Dorsolateral prefrontal cortex (tissue), 122 donors: ENCODE measurements at places on chromosomes 6 and 20.

DNA sequence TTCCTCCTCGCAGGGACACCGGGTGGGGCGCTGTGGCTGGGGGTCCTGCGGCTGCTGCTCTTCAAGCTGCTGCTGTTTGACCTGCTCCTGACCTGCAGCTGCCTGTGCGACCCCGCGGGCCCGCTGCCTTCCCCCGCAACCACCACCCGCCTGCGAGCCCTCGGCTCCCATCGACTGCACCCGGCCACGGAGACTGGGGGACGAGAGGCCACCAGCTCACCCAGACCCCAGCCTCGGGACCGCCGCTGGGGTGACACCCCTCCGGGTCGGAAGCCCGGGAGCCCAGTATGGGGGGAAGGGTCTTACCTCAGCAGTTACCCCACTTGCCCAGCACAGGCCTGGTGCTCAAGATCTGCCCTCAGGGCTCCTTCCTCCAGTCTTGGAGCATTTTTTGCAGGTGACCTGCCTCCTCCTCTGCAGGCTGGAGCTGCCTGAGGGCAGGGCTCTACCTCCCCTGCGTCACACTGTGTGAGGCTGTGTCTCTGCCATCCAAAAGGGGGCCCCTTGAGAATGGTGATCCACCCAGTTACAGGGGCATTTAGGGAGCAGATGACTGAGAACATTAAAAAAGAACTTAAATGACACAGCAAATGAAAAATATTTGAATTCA, 3.9 kb upstream of the CNPY3 start:
- no peak for DNase-seq

DNA sequence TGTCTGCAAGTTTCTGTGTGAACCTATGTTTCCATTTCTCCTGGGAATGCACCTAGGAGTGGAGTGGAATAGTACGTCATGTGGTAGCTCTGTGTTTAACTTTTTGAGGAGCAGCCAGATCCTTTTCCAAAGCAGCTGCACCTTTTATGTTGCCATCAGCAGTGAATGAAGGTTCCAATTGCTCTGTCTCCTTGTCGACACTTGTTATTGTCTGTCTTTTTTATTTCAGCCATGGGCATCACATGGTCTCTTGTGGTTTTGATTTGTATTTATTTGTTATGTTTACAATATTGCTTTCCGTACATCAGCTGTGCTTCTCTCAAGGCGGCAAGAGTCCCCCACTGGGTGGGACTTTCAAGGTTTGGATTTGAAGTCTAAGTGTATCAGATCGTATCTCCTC, 33.9 kb upstream of the STX16 start:
- no peak for DNase-seq

DNA sequence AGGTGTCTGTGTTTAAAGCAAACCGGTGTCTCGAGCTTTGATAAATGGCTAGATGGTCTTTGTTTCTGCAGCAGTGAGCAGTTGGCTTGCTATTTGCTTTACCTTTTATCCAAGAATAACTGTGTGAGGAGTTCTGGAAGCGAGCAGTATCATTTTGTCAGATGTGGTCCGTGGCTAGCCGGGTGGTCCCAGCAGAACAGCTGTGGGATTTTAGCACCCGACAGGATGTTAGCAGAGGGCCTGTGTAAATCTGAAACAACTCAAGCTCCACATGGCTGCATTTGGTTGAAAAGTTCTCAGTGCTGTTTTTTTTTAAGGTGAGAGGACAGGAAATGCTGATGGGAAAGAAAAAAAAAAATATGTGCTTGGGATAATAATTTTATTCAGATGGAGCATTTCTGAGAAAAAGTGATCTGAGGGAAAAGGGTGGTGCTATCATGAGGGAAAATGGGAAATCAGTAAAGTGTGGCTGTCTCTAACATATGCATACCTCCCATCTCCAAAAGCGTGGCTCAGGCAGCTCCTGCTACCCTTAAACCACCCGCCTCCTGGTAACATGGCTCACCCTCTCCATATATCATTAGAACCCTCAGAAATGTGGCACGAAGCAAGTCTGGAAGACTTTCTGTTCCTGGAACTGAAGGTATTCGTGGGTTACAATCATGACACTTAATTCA, 215.4 kb downstream of the TSHZ2 start:
- no peak for DNase-seq

DNA sequence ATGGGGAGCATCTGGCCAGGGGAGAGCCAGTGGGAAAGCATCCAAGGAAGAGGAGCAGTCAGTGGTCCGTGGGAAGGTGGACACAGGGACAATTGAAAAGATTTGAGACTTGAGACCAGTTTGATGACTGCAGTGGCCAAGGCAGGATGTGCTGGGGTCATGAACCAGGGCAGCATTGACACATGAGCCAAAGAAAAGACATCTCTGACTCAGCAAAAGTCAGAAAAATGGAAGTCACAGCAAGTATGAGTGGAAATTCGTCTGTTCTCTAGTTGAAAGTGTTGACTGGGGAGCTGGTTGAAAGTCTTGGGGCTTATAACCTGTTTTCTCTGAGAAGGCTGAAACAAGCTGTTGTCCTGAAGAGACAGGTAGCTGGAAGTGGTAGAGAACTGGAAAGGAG, 31.3 kb downstream of the RAB22A start:
- no peak for DNase-seq

- no peak for DNase-seq
These were observed 151.3 kb upstream of the QKI start for GRCh38 chr6:163263196-163263595.

DNA sequence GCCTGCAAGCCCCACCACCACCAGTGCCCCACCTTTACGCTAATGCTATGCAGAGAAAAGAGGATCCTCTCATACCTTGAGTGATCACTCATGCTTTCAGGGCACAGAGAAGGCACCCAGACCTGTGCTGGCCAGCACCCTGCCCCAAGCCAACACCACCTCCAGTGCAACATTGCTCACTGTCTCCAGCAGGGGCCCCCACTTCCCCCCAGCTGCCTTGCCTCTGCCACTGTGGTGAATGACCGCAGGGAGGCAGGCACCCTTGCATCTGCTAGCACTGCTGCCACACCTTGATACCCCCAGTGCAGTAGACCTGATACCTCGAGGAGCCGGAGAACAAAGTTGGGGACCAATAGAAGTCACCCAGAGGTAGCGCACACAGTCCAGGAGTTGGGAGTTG, 139.2 kb upstream of the PLN start:
- DNase-seq = no peak

DNA sequence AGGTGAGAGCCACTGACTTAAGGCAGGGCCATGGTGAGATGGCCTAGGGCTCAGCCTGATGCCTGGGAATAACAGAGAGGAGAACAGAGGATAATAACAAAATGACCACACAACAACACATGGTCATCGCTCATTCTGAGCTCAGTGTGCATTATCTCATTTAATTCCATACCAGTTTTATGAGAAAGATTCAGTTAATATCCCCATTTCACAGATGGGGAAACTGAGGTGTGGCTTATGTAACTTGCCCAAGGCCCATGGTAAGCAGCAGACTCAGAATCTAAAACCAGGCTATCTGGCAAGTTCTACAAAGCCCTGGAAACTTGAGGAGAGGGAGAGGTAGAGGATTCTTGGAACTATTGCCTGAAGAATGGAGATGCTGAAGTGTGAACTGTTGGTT, 200.9 kb upstream of the PMEPA1 start:
- DNase-seq = no peak

DNA sequence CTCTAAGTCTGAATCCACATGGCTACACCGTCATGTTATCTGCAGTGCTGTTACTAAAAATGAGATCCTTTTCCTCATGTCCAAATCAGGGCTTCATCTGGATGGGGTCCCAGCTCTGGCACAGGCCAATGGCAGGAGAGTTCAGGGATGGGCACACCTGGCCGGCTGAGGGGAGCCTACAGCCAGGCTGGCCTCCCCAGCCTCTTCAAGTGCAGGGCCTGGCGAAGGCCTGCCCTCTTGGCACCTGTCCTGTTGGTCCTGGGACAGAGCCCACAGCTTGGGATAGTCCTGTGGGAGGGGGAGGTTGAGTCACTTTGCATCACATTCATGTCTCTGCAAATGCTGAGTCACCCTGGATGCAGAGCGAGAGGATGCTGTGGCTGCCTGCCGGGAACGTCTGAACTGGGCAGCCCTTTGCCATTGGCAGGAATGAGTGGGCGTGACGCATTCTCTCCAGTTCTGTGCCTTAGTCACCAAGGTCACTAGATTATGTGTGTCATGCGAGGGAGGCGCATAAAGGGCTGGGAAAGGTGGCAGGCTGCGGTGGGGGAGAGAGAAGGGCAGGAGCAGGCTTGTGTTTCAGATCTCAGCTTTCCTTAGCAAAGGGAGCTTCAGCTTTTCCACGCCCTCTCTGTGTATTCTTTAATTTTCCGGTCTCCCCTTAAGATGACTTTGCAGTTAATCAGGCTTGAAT, 223.2 kb upstream of the ECI2 start:
- DNase-seq = peak; percentile 93

DNA sequence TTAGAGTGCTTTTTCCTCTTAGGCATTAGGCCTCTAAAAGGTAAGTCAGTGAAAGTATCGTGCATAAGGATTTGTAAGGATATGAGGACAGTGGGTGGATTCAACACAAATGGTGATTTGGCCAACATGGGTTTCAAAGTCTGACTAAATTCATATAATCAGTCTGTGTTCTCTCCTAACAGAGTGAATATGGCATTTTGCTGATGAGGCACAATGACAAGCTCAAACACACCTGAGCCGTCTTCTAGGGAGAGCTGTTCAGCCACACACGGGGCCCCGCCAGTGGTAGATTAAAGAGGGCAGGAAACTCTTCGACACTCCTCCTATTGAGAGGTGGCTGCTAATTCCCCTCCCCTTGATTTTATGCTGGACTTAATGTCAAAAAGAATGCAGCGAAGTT, 59.5 kb upstream of the PROKR2 start:
- no peak for DNase-seq

GRCh38 chr6:14791526-14791925, 454.3 kb upstream of the JARID2 start:
- DNase-seq = no peak

- no peak for DNase-seq
These were observed 2.6 kb downstream of the FASTKD5 start for GRCh38 chr20:3156811-3157619.

GRCh38 chr6:13681305-13682061, 30.2 kb downstream of the RANBP9 start:
- no peak for DNase-seq

- DNase-seq = peak; percentile 43
These were observed 927 bp downstream of the ASXL1 start for GRCh38 chr20:32358883-32359632.

- DNase-seq = no peak
These were observed 59.7 kb downstream of the BTBD9 start for GRCh38 chr6:38580030-38580429.

DNA sequence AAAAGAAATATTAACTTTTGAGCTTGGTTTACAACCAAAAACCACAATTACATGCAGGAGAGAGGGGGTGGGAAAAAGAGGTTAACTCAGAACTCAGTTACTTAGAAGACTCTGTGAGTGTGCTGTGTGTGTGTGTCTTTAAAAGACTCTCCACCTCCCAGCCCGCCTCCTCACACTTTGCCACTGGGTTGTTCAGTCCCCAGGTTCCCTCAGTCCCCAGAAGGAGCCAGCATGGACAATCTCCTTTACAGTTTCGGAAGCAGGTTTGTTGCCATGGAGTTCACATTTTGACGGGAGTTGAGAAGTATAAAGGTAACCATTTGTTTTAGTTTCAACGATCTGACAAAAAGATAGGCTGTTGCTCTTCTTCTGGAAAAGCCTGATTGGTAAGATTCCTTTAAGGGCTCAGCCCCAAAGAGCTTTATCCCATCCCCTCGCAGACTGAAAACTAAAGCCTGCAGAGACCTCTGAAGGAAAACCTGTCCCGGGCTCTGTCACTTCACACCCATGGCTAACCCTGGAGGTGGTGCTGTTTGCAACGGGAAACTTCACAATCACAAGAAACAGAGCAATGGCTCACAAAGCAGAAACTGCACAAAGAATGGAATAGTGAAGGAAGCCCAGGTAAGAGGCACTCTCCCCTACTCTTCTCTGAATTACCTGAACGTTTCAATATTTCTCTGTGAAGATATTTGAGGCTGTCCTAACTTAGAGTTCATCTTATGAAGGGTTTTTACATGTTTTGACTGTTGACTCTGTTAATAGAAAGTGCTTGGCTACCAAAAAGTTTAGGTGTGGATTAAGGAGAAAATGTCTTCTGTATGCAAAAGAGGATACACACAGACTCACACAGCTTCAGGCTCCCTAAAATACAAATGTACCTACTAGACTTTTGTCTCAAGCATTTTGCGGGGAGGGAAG, at the start of gene SPTLC3:
Gene SPTLC3, plus strand, starts transcription at position 212 of the 921 bp plus-strand sequence. Its CDS starts 296 bp downstream, at position 508.
- DNase-seq = no peak

GRCh38 chr20:7723284-7723683, 217.0 kb downstream of the HAO1 start:
- DNase-seq = no peak

GRCh38 chr20:19284400-19285178, 72.1 kb downstream of the SLC24A3 start:
- DNase-seq = no peak

DNA sequence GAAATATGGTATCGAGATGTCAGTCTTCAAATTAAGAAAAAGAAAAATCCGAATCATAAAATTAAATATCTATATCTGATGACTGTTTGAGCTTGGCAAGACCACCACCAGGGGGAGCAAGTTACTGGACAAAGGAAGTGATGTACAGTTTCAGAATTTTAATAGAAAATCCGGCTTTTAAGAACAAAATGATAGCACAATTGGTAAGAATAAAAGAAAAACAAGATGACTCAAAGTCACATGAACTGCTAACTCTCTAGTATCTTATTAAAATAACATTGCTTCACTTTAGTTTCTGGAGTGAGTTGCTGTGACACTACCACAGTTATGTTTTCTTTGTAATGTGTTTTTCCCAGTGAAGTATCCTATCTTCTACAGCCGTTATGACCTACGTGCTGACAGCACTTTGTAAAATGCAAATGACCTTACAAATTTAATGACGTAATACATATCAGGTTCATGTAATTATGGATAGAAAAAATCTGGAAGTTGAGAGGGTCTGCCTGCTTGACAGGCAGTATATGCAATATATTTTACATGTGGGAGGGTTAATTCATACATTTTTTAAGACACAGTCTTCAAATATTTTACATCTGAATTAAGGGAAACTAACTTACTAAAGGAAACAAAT, 405.3 kb upstream of the HS3ST5 start:
- peak; percentile 45 for DNase-seq

- no peak for DNase-seq
These were observed 11.9 kb upstream of the SIRPD start for GRCh38 chr20:1569415-1569881.

DNA sequence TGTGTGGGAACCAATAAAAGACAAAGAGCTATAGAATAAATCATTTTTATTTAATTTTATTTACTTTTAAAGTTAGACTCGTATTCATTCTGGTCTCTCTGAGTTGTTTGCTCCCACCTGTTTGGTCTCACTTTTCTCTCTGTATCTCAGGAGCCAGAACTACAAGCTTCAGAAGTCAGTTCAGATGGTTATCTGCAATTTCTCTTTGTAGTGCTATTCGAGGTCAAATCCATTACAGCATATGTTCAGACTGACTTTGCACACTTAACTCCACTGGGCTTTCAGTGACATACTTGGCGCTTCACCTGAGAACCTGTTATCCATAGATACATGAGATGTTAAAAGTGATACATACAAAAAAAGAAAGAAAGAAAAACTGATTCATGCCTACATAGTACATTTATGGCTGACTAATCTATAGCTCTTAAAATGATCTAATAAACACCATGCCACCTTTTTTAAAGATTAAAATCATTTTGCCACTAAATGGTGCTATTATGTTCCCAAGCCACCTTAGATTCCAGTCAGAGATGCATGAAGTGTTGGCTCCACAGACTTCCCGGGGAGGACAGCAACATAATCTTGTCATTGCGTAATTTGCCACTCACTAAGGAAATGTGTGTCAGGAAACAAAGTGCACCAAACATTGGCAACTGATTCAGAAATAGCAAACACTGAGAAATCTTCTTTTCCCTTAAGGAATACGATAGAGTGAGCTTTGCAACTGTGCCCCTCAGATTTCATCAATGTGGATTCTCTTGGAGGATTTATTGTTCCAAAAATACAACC, 396.7 kb downstream of the HACE1 start:
- DNase-seq = no peak
